Heart right ventricle (tissue), 16 donors: ENCODE measurements at places on chromosomes 1 and 21. TPM values are rescaled to one million over a fixed set of nuclear protein-coding genes. Genes with fewer than 3 reads are reported as not detected.

OR6Y1 gene
- not detected for total RNA-seq

HLX gene
- 5.1 TPM for total RNA-seq

GPX7 gene
- 8.6 TPM for total RNA-seq

KCNK2 gene
- total RNA-seq, result not detected

GUCA2B gene
- total RNA-seq, result not detected

OR2L5 gene
- total RNA-seq, result not detected

TTF2 gene
- total RNA-seq, result 19.0 TPM

DNA sequence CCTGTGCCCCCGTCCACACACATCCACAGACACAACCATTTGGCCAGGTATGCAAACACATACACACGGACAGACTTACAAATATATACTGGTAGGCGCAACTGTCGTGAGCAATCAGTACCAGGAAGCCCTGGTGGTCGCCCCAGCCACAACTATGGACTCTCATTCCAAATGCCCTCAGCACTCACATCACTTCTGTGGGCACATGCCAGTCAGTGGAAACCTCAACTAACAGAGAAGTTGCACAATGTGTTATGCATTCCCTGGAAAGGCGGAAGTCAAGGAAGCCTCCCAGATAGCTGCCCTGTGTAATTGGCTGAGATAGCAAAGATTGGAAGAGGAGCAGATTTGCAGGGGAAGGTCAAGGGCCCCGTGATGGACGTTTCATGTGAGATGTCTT, 1.4 kb upstream of the HEYL start:
- DNase-seq, result no peak

DNA sequence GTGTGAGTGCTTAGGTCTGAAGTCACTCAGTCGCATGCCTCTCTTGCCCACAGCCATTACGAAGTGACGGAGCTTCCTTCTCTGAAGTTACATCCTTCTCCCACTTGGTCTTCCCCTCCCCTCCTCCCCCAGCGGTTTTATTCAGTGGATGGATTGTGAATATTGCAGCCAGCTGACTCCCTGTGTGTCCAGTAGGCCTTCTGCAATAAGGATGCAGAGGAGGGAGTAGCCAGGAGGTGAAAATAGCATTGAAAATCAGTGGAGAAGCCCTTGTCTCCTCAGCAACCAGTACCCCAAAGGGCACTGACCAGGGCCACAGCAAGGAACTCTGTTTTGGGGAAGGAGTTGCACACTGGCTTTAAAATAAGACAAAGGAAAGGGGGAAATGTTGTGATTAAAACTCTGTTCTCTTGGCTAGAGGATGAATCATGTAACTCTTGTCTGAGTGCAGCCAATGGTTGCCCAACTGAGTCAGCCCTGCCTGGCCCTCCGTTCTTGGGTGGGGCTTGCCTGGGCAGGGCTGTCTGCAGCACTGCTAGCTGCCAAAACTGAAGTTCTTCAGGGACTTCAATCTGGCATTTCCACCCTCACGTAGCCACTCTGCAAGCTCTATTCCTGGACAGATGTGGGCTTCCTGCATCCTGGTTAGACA, 4.3 kb downstream of the S100A10 start:
- DNase-seq, result peak; percentile 48

- DNase-seq, result no peak
Measured at GRCh38 chr1:115983584-115983983, 7.3 kb downstream of the SLC22A15 start.

GRCh38 chr1:74673351-74674111, at the start of gene ERICH3:
Gene ERICH3, minus strand, starts transcription at chr1:74673792. Its CDS starts 273 bp downstream, at chr1:74673519.
- DNase-seq, result no peak

- DNase-seq, result no peak
Measured at GRCh38 chr1:48616710-48617109, 144.7 kb upstream of the SPATA6 start.

GRCh38 chr1:211182746-211183145, 48.8 kb upstream of the KCNH1 start:
- no peak for DNase-seq

DNA sequence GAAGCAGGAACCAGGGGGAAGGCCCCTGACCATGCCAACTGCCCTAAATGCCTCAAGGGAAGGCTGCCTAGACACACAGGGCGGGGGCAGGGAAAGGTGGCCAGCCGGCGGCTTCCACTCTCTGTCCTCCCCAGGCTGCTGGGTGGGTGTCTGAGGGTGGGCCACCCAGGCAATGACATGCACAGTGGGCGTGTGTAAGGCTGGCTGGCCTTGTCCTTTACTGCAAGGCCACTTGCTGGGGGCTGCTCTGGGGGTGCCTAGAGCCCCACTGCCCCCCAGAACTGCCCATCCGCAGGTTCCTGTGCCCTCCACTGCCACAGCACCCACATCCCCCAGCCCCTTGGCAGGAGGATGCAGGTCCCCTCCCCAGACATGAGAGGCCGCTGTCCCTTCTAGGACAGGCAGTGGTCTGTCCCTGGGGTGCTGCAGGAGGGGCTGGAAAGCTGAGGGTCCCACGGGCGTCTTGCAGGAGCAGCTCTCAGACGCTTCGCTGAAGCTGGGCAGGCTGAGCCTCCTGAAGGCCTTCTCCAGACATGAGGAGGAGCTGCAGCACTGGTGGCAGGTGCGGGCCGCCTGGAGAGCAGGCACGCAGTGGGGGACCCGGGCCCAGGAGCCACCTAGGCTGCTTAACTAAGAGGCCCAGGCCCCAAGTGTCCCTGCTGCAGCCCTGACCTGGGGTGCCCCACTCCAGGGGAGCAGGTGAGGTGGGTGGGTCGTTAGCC, 10.1 kb downstream of the CCDC27 start:
- no peak for DNase-seq

GRCh38 chr1:231631717-231632116, 5.1 kb downstream of the DISC1 start:
- DNase-seq, result no peak
